ENCODE measurements at places on chromosomes 7 and 10. TPM values are rescaled to one million over a fixed set of nuclear protein-coding genes. Genes with fewer than 3 reads are reported as not detected.

Gene ATG9B
- not detected for total RNA-seq

Gene LAMB1
- total RNA-seq: 198 TPM

Gene BAMBI
- total RNA-seq: 16.3 TPM

Gene HACD1
- total RNA-seq: 41.6 TPM

Gene IKZF1
- 3.6 TPM for total RNA-seq

Gene MARCHF5
- total RNA-seq: 5.5 TPM

Gene NKX1-2
- total RNA-seq: not detected

Gene SEMA3A
- total RNA-seq: 0.75 TPM

Gene SLC39A12
- not detected for total RNA-seq

Gene PTF1A
- not detected for total RNA-seq

Gene ENKUR
- not detected for total RNA-seq

Gene TMEM248
- total RNA-seq: 278 TPM

Gene KCNH2
- total RNA-seq: not detected

Gene CYP2C19
- not detected for total RNA-seq

Gene DDX50
- total RNA-seq: 40.7 TPM

Gene GLI3
- total RNA-seq: 2.2 TPM

All from ascending aorta (tissue), 2 donors.